Activated CD4-positive, alpha-beta T cell treated with anti-CD3 and anti-CD28 coated beads, Interleukin-2, amount 10 ng/mL, durations not matched to agents 24 days and 14 days (primary cell): ENCODE measurements at places on chromosomes 1 and 21. TPM values are rescaled to one million over a fixed set of nuclear protein-coding genes. Genes with fewer than 3 reads are reported as not detected.

DNA sequence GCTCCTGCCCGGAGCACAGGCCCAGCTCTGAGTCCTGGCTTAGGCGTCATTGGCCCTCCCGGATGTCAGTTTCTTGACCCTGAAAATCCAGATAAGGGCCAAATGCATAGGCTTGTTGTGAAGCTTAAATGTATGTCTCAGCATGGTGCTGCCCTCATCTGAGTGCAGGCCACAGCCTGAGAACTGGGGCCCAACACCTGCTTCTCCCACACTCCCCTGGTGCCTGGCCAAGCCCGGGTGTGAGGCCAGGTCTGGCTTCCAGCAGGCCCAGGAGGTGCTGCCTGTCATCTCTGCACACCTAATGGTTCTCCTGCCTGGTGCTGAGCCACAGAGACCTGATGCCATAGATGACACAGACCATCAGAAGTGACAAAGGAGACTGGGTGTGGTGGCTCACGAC, 14.0 kb downstream of the MX2 start:
- no peak for DNase-seq

DNA sequence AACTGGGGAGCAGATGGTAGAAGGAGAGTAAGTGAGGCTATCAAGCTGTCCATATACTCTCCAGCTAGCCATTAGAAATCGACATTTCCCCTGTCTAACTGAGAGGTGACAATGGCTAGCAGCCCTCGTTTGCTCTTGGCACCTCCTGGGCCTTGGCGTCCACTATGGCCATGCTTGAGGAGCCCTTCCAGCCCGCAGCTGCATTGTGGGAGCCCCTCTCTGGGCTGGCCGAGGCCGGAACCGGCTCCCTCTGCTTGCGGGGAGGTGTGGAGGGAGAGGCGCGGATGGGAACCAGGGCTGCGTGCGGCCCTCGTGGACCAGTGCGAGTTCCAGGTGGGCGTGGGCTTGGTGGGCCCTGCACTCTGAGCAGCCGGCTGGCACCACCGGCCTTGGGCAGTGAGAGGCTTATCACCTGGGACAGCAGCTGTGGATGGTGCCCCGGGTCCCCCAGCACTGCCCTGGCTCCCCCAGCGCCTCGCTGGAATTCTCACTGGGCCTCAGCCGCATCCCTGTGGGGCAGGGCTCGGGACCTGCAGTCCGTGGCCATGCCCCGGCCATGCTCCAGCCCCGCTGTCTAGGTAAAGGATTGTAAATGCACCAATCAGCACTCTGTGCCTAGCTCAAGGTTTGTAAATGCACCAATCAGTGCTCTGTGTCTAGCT, 56.2 kb upstream of the PARP1 start:
- DNase-seq, result no peak

DNA sequence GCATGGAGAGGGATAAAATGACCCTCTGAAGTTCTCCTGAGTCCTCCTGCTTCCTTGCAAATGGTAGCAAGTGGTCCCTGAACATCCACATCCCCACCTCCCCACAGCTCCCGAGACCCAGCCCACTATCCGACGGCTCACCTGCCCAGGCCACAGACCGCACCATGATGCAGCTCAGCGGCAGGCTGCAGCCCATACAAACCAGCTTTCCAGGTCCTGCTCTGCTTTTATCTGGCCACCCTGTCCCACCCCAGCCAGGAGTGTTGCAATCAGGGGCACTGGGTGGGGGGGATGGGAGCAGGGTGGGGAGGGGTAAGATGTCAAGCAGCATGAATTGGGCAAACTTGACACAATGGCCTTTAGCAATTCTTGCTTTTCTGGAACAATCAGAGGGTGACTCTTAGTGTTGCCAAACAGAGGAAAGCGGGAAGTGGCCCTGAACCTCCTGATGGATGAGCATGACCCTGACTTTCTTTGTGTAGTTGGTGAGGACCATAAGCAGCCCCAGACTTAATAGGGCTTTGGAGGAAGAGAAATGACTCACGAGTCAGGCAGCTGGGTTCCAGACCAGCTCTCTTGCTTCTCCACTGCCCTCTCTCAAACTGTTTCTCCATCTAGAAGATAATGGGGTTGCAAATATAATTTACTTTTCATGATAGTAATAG, at the start of gene CHIT1:
TSS of gene CHIT1 (minus strand) at position 203 of the 665 bp plus-strand sequence. CDS start at position 166, 37 bp downstream.
- DNase-seq, result no peak

DNA sequence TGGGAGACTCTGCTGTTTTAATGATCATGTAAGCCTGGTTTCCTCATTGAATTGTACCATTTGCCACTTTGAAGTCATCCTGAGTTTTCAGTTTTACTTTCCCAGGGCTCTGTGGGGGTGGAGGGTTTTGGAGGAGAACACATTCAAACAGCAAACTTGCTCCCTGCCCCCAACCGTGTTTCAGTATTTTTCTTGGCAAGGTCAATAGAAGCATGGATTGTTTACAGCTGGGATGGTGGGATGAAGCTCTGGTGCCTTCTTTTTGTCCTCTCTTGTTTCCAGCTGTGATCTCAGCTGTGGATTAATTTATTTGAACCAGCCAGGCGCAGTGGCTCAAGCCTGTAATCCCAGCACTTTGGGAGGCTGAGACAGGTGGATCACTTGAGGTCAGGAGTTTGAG, 54.3 kb upstream of the SERBP1 start:
- no peak for DNase-seq

DNA sequence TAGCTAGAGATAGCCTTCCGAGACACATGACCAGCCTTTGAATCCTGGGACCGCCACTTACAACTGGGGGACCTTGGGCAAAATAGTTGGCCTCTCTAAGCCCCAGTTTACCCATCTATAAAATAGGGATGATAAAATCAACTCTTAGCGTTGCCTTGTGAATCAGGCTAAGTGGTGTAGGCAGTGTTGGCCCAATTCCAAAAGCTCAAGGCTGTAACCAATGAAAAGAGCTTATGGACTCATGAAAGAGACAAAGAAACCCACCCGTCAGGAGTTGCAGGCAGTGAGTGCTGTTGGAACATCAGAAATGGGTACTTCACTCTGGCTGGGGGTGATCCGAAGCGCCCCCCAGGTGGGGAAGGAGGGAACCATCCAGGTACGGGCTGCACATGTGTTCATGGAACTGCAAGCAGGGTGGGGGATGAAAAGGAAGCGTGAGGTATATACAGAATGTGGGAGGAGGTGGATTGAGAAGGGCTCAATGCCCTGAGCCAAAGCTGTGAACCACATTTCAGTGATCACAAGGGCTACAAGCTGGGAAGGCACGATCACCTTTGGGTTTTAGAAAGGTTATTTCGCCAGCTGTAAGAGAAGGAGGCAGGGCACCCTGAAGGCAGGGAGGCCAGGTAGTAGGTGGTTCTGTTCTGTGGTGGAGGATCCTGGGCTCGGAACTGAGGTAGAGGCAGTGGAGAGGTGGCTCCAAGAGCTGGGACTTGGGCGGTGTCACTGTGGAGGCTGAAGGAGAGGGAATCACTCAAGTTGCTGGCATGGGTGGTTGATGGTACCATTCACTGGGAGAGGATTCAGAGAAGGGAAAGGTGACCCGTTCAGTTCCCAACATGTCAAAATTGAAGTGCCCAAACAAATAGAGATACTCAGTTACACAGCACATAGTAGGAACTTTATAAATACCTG, 11.4 kb upstream of the KIAA1614 start:
- no peak for DNase-seq

- DNase-seq, result peak; percentile 79
Measured at GRCh38 chr1:89065079-89065868, at the start of gene GBP1. GBP1 (minus strand) TSS chr1:89065208; CDS start chr1:89063234, 1,974 bp downstream.

DNA sequence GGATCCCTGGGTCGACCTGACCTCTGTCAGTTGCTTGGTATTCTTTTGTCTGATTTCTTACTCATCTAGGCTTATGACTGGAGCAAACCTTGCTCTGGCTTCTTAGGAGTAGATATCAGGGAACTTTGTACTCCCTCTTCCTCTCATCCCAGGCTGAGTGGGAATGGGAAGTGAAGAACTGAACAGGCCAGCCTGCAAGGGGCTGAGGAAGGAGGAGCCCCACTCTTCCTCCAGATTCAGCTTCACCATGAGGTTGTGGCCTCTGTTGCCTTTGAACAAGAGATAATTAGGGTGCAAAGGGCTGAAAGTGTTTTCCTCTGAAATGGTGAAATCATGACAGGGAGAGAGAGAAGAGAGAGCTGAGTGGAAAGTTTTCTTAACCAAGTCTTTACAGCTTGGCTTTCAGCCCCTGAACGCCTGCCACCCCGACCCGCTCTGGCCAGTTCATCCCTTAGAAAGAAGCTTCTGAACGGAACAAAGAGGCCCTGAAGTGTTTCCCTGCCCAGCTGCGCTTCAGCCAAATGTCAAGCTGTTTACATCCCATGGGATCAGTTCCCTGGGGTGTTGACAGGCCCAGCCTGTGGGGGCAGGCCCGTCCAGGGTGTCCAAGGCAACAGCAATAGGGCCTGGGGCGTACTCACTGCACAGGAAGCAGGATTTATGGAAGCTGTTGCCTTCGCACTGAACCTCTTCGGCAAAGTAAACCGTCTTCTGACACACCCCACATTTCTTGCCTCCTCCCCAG, 11.2 kb downstream of the CSRP1 start:
- no peak for DNase-seq

DNA sequence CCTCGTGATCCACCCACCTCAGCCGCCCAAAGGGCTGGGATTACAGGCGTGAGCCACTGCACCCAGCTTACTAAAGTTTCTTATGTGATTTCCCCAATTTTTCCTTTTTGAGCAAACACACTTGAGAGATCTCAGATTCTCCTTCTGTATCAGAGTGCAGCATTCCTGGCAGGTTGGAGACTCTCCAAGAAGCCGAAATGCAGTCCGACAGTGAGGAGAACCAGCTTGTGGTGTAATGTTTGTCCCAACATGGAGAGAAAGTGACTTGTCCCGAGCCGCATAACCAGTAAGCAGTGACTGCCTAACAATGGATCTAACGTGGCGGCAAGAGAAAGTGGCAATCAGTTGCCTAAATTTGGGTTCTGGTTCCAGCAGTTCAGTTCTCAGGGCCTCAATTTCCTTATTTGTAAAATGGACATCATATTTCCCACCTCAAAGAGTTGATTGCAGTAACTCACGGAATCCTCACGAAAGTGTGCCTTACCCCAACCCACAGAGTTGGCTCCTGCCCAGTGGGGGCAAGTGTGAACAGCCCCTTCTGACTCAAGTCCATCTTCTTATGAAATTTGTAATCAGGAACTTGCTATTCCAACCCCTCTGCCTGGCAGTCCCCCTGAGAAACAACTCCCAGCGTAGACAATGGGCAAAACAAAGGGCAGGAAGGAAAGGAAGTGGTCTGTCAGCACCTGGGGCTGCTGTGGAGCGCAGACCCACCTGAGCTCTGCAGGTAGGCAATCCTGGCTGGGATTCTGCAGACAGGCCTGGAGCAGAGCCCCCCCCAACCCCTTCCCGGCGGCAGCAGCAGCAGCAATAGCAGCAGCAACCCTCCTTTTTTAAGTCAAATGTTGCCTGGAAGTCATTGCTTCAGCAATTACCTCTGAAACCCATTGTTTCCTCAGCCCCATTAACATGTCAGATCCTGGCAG, 223.6 kb upstream of the POU3F1 start:
- no peak for DNase-seq

DNA sequence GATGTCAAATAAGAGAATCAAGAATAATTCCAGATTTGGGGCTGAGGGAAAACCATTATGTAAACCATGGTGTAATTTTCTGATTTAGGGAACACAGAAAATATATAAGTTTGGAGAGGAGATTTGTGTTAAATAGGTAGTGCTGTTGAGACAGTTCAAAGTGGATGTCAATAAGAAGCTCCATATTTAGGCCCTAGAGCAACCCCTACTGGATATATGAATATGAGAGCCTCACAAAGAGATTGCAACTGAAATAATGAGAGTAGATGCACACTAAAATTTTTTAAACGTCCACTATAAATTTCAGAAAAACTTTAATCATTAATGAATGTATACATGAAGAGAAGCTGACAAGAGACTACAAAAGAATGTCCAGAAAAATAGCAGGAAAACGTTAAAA, 1447.8 kb upstream of the PRMT6 start:
- no peak for DNase-seq

DNA sequence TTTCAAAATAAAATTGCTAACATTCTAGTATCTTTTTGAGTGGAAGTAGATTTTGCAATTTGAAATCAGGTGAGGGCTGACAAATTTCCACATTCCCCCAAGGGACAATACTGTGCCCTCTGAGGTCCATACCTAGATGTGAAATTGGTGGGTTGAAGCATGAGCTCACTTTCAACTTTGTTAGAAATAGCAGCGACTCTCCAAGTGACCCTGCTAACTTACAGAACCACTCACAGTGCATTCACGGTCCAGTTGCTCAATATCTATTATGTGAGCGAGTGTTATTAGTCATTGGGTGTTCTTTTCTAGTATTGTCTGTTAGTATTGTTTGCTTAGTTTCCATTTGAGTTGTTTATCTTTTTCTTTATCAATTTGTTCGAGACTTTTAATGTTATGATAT, 53.6 kb upstream of the ASB17 start:
- DNase-seq, result no peak

GRCh38 chr1:1683104-1683905, 9.3 kb downstream of the SLC35E2B start:
- DNase-seq, result no peak

- DNase-seq, result no peak
Measured at GRCh38 chr1:156241311-156241811, 623 bp upstream of the BGLAP start.

GRCh38 chr1:209630383-209631225, 21.6 kb downstream of the LAMB3 start:
- no peak for DNase-seq

DNA sequence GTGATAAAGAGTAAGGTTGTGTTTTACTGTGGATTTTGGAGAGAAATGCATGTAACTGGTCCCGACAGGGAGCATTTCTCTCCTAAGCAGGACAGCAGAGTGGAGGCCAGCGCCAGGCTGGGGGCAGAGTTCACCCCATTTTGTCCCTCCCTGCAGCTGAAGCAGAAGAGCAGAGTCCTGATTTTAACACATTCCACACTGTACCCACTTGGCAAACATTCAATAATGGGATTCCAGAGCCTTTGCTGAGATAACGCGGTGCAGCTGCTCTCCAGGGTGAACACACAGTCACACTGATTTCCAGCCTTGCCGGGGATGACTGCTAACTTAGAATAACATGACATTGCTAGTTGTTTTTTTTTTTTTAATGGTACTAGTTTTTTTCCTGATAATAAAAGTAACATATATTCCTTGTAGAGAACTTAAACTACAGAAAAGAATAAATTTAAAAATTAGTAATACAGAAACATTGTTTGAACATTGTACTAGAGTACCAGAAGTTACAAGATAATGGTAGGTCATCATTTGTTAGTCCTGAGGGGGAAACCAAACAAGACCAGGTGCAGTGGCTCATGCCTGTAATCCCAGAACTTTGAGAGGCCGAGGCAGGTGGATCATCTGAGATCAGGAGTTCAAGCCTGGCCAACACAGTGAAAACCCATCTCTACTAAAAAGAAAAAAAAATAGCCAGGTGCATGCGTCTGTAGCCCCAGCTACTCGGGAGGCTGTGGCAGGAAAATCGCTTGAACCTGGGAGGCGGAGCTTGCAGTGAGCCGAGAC, 77.2 kb downstream of the SCCPDH start:
- DNase-seq, result no peak

SDCCAG8 gene
- 16.5 and 23.6 TPM in 2 replicates for total RNA-seq

ALG14 gene
- total RNA-seq, result 1.7 and 2.1 TPM in 2 replicates

RGS13 gene
- not detected in 2 replicates for total RNA-seq

PGLYRP3 gene
- not detected in 2 replicates for total RNA-seq

COL11A1 gene
- not detected in 2 replicates for total RNA-seq

SPRR1A gene
- not detected in 2 replicates for total RNA-seq
